ENCODE measurements at places on chromosomes 12 and 14. TPM values are rescaled to one million over a fixed set of nuclear protein-coding genes. Genes with fewer than 3 reads are reported as not detected.

DNA sequence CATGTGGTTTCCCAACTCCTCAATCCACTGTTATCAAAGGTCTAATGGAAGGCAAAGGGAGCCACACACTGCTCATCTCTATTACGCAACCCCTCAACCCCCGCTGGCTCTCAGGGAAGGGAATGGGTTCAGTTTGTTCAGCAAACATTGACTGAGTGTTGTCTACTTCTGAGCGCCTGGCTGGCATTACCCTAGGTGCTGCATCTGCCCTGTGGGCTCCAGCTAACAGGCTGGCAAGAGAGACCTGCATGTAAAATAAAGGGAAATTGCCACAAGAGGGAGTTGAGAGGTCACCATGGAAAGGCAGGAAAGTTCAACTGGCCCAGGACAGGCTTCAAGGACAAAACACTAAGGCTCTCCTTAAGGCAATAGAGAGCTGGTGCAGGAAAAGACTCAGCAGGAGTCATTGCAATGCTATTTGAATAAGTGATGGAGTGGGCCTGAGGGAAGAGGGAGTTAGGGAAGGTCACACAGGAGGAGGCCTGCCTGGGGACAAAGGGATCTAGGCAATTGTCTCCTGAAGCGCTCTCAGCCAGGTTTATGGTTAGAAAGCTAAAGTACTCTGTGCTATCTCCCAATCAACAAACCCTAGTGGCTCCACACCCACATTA, 5.5 kb upstream of the ZNF740 start:
- peak; percentile 32 for DNase-seq

DNA sequence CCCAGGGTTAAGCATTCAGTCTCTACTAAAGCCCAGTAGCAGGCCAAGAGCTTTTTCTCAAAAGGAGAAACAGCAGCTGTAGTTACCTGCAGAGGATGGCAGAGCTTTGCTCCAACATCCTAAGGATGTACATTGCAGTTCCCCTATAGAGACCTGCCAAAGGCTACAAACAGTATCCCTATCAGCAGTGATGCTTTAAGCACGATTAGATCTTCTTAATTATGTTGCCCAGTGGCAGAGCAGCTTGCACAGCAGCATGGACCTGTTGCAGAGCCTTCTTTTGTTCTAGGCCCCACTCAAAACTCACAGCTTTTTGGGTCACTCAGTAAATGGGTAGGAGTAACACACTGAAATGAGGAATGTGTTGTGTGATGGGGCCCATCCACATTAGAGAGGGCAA, 46.4 kb upstream of the CRY1 start:
- DNase-seq = no peak

GRCh38 chr12:93029091-93029490, 100.0 kb upstream of the EEA1 start:
- DNase-seq = no peak

DNA sequence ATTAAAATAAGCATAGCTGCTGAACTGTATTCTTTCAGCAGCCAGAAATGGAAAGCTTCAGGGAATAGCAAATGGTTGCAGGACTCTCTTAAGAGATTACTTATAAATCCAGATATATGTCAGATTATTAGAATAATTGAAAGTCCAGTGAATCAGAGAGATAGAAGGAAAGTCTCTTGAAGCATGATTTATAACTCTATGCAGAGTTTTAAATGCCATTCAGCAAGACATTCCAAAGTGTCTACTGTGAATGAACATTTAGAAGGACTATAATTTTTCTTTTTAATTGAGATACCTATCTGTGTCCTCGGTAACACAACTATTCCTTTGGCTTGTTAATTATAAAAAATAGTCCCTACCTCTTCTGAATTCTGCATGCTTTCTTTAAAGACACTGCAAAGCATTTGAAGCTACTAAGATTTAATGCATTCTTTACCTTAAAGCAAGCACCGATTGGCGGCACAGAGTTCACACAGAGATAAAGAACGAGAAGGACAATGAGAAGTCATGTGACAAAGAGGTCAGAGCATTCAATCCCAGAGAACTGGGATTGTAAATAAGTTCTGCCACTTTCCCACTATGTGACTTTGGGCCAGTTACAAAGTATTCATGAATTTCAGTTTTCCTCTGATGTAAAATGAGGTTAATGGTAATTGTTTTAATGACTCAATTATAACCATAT, 371.0 kb upstream of the ATP2B1 start:
- no peak for DNase-seq

DNA sequence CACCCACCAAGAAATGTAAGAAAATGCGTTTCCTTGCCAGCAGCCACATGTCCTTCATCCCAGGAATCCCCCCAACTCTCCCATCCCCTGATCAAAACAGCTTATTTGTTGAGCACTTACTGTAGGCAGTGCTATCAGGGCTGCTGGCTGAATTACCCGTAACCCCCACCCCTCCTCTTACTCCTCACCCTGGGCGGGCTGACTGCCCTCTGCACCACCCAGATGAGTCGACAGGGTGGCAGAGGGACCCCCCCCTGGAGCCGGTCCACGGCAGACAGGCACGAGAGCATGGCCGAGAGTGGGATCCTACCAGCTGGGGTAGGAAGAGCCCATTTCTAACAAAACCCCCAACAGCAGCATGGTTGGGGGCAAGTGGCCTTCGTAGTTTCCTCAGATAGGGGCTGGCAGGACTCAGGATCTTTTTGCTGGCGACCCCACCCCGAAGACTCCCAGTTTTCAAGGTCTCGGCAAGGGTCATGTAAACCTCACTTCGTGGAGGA, 1.1 kb upstream of the RHOF start:
- no peak for DNase-seq

The FAIM2 gene
- total RNA-seq = 3.6 TPM

The DMAC2L gene
- total RNA-seq = 15.2 TPM

The JAG2 gene
- 8.2 TPM for total RNA-seq

The CDC42BPB gene
- total RNA-seq = 83.8 TPM

Data from colonic mucosa (tissue), 4 donors.